LNCaP clone FGC (cell line): ENCODE measurements at places on chromosomes 12 and 14.

- DNase-seq, result no peak
Observed at GRCh38 chr12:8037947-8038346, 5.4 kb downstream of the FOXJ2 start.

GRCh38 chr14:53144244-53144643 is 8.9 kb downstream of the DDHD1 start:
- DNase-seq, result no peak

DNA sequence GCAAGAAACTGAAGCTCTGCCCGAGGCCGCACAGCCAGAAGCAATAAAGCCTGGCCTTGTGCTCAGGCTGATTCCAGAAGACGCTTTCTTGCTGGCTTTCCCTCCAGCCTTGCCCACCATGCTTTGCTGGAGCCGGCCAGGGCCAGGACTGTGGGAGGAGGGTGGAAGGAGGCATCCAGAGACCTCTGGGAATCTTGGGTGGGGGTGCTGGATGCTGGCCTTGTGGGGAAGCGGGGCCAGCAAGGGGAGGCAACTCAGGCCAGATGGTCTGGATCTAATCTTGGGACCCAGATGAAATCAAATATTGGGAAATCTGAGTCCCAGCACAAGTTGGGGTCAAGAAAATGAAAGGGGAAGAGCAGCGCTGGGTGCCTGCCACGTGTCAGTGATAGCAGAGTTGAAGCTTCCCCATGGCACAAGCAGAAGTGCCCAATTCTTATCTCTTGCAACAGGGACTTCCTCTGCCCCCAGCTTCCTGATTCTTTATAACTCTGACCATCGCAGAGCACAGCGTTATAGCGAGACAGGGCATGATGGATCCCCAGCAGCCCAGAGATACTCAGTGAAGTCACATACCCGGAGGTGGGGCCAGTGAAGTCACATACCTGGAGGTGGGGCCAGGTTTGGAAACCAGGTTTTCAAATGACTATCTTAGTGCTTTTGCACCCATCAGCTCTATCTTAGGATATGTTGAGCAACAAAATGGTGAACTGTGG is 6.4 kb upstream of the RABGGTA start:
- no peak for DNase-seq

GRCh38 chr12:132360410-132360809 is 31.0 kb upstream of the GALNT9 start:
- no peak for DNase-seq

DNA sequence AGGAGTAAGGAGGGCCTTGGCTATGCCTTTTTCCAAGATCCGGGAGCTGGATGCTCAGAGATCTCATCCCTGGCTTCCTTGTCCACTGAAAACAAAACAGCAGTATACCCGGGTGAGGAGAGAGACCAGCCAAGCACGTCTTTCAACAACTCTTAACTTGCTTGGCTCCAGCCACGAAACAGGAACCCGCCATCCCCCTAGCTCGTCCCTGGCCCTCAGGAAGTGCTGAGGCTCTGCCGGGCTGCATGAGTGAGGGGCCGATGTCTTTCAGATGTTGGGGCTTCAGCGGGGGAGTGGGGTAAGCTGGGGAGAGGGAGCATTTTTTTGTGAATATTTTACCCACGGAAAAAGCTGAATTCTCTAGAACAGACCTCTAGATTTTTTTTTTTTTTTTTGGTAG is 231.1 kb downstream of the CACNA1C start:
- DNase-seq, result no peak
